ENCODE measurements at places on chromosomes 2 and 18.

GRCh38 chr18:68221111-68221724 is 493.7 kb downstream of the TMX3 start:
- no peak for DNase-seq

- no peak for DNase-seq
Observed at GRCh38 chr2:239806758-239807434, 218.2 kb downstream of the NDUFA10 start.

DNA sequence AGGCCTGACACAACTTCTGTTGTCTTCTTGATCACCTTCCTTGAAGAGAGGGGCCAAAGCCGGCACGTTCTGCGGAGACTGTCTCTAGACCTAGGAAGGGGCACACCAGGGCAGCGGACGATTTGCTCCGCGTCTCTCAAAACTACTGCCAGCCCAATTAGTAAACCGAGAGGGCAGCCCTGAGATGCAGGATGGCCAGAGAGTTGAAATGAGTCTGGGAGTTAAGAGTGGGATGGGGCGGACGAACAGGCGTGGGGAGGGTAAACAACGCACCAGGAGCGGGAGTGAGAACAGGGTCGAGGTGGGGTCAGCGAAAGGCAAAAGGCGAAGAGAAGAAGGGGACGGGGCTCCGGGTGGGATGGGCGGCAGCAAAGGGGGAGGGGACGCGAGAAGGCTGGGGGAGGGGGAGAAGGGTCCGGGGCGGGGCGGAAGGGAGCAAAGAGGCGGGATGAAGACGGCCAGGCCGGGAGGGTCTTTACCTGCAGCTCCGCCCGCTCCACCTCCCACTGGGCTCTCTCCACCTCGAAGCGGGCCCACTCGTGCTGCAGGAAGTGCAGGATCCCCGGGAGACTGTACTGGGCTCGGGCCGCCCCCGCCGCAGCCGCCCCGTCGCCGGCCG is 476 bp downstream of the STRN start:
- DNase-seq = peak; percentile 70

- DNase-seq = no peak
Observed at GRCh38 chr2:233280114-233280693, 27.4 kb upstream of the SAG start.

- DNase-seq = no peak
Observed at GRCh38 chr2:121764681-121765228, 9.3 kb downstream of the TSN start.

- no peak for DNase-seq
Observed at GRCh38 chr18:44979748-44980147, 299.1 kb downstream of the SETBP1 start.

DNA sequence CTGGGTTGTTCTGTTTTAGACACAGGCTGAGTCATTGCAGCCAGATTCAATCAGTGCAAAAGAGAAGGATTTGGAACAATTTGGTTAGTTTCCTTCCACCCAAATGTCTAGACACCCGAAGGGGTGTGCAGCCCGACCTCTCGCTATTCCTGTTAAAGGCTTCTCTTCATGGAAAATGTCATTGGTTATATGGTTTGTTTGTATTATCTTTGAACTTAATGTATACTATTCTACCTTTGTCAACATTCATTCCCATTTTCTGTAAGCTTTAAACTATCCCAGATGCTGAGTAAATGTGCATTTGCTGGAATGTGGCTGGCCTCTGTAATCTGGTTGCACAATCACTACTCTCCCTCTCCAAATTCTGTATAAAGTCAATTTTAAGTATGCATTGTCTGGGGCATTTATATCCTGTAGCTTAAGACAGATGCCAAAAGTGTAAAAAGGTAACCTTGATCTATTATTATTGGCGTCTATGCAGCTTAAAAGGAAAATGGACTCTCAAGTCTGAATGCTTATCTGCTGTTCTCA is 80.4 kb upstream of the RND3 start:
- no peak for DNase-seq

DNA sequence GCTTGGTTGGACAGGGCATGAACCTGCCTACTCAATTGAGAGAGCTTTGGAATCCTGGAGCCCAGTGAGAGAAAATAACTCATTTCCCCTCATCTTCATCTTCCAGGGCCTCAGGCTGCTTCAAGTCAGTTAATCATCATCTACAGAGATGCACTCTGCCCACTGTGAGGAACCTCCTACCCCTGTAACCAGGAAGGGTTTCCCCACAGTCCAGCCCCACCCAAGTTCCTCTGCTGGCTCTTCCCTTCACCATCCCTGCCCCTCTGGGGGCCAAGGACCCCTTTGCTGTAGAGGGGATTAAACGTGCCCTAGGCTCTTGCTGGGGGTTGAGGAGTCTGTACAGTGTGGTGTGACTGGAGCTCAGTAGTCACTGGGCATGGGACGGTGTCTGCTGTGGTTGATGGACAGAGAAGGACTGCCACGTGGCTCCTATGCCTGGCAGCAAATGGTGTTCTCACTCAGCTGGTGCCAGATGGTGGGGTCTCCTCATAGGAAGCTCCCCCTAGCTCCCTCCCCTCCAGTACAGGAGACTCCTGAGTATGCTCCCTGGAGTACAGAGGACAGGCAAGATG is 29.5 kb upstream of the LGALSL start:
- no peak for DNase-seq

GRCh38 chr2:164599954-164600589 is 21.2 kb downstream of the GRB14 start:
- peak; percentile 30 for DNase-seq

- no peak for DNase-seq
Observed at GRCh38 chr2:23547725-23548124, 162.7 kb downstream of the KLHL29 start.

- peak; percentile 45 for DNase-seq
Observed at GRCh38 chr2:55150834-55151233, 81.3 kb downstream of the CLHC1 start.

DNA sequence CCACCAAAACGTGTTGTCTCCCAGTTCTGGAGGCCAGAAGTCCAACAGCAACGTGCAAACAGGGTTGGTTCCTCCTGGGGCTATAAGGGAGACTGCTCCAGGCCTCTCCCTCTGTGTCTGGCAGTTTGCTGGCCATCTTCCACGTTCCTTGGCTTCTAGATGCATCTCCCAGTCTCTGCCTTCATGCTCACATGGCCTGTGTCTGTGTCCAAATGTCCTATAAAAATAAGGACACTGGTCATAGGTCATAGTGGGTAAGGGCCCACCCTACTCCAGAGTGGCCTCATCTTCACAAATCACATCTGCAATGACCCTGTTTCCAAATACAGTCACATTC is 69.4 kb upstream of the TAF1B start:
- no peak for DNase-seq

DNA sequence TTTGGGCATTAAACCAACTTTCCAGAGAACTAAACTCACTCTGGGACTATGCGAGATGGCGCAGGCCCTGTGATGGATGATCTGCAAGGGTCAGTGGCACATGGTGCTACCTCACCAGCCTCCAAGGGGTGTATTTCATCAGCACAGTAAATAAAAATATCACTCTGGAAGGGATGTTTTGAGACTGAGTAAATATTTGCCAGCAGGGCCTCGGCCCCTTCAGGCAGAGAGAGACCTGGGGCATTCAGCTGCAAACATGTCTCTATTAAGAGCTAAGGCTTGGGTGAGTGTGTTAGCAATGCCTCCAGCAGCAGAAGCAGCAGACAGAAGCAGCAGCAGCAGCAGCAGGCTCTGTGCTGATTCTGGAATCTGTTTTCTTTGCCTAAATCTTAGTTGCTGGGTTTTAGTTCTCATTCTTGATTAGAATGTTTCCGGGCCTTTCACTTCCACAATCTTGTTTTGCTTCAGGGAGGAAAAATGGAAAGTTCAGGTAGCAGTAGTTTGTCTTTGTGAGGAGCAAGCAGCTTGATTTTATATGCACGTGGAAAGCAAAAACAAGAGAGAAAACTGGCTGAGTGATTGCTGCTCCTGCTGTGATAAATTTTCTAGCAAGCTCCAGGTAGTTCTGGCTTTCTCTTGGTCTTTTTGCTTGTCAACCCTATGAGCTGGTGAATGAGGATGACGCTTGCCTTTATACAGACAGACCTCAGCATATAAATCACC is 18.6 kb downstream of the ADCYAP1 start:
- DNase-seq = no peak

GRCh38 chr2:218047536-218048225 is 21.4 kb upstream of the RUFY4 start:
- DNase-seq = no peak

DNA sequence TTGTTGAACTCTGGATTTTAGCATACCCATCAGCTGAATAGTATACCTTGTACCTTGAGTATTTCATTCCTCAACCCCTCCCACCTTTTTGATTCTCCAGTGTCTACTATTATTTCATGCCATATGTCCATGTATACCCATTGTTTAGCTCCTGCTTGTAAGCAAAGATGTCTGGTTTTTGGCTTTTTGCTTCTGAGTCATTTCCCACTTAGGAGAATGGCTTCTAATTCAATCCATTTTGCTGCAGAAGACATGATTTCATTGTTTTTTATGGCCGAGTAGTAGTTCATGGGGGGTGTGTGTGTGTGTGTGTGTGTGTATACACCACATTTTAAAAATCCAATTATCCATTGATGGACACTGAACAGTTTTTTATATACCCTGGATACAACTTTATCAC is 24.3 kb upstream of the MOCOS start:
- no peak for DNase-seq

DNA sequence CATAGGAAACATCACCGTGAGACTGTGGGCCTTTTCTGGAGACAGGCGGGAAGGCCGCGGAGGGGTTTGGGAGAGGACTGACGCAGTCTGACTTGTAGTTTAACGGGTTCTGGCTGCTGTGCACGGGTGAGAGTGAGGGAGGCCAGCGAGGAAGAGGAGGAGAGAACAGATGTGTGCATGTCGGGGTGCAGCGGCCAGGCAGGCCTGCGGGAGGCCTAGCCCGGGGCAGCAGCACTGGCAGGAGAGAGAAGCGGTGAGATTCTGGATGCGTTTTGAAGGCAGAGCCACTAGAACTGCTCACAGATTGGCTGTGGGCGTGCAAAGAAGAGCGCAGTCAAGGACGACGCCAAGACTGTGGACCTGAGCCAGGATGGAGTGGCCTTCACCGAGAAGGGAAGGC is 53.9 kb downstream of the PTGR3 start:
- no peak for DNase-seq

GRCh38 chr18:73511771-73512503 is 635.7 kb downstream of the FBXO15 start:
- DNase-seq = no peak

DNA sequence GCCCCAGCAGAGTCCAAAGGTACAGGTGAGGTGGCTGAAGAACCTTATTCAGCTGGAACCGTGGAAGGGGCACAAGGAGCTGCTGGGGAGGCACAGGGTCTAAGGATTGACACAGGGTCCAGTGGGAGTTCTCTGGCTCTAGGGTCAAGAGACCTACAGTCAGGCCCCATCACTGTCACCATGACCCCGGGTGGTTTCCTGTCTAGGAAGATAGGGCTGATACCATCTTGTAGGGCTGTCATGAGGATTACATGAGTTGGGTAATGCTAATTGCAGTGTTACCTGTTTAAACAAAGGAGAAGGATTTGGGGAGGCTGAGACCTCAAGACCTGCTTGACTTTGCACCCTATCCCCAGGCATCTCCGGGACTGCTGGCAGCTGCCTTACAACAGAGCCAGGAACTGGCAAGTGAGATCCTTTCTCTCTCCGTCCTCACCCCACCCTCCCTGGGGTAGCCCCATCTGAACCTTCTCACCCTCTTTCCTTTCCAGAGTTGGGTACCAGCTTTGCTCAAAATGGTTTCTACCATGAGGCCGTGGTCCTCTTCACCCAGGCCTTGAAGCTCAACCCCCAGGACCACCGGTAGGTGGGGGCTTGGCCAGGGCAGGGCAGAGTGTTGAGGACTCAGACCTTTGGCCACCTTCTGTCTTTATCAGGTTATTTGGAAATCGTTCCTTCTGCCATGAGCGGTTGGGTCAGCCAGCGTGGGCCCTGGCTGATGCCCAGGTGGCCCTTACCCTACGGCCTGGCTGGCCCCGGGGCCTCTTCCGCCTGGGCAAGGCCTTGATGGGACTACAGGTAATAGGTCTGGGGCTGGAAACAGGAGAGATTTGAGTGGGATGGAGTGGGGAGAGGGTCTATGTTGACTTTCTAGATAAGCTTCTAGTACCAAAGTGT is 7.5 kb downstream of the LBX2 start:
- DNase-seq = no peak

DNA sequence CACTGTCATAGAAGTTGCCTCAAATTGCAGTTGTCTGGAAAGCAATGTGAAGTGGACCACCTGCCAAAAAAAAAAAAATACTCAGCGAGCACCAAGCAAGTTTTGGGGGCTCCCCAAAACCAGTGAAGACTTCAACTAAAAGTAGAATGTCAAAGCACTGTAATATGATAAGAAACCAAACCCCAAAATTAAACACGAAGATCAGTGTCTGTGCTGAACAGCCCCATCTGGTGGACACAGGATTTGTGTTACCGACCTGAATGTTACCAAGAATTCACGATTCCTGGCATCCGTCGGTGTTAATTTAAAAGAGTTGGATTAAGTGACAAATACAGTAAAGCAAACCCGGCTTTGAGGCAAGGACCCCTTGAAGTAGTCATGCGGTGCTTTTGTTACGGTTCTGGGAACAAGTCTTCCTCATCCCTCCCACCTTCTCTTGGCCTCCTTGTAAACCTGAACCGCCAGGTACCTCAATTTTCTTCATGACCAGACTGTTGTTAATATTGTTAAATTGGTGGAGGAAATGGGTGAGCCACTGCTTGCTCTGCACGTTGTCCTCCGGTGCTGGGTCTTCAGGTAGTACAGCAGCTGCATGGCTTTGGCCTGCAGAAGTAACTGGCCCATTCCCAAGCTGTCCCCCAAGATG is 31.3 kb upstream of the SSB start:
- peak; percentile 70 for DNase-seq

DNA sequence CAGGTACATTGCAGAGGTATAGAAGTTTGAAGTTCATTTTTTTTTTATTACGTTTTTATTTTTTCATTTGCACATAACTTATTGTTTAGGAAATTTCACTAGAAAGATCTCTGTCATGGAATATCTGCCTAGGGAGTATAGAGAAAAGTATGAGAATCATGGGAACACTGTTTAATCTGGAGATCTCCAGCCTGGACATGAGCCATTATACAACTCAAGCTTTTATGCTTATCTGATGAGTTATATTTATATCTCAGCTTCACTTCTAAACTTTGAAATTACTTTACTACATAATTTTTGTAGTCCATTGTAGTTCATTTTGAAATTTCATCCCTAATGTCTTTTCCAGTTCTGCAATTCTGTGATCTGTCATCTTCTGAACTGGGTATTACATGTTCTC is 515.6 kb downstream of the ERBB4 start:
- no peak for DNase-seq

- no peak for DNase-seq
Observed at GRCh38 chr18:79388043-79388442, 7.7 kb upstream of the NFATC1 start.

DNA sequence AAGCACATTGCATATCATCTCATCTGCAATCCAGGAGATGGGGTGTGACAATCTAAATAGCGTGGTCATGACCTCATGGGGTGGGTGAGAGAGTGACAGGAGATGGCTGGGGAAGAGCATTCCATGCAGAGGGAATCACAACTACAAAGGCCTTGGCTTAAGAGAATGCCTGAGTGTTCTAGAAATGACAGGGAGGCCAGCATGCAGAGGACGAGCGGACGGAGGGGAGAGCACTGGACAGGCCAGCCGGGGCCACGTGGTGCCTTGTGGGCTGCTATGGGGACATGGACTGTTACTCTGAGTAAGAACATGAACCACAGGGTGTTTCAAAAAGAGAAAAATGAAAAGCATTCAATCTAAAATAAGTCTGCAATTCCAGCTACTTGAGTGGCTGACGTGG is 117.9 kb upstream of the ODC1 start:
- no peak for DNase-seq

All from GM13976 (cell line).